Left ventricle myocardium inferior (tissue), 1 donor: ENCODE measurements at places on chromosomes 6 and 20.
A peak's percentile ranks its signal among the peaks of the same experiment; 100 is the strongest.

- DNase-seq, result no peak
Measured at GRCh38 chr20:34971561-34972235, 16.0 kb downstream of the MYH7B start.

DNA sequence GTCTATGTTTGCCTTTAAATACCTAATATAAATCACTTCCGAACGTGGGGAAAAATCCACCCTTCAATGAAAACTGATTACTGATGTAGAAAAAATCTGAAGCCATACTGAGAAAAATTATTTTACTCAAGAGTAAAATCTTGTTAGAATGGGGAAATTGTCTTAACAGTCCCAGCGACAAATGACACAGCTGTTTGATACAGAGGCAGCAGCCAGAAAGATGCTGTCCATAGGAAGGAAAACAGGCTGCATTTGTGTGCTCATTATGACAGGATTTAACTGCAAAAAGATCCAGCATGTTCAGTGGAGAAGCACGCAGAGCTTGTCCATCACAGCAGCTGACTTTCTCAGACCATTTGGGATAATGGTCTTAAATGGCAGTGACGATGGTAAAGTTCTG is 443.0 kb downstream of the TFAP2B start:
- no peak for DNase-seq

GRCh38 chr20:25984933-25985332 is 288.3 kb upstream of the ZNF337 start:
- DNase-seq, result peak; percentile 58

DNA sequence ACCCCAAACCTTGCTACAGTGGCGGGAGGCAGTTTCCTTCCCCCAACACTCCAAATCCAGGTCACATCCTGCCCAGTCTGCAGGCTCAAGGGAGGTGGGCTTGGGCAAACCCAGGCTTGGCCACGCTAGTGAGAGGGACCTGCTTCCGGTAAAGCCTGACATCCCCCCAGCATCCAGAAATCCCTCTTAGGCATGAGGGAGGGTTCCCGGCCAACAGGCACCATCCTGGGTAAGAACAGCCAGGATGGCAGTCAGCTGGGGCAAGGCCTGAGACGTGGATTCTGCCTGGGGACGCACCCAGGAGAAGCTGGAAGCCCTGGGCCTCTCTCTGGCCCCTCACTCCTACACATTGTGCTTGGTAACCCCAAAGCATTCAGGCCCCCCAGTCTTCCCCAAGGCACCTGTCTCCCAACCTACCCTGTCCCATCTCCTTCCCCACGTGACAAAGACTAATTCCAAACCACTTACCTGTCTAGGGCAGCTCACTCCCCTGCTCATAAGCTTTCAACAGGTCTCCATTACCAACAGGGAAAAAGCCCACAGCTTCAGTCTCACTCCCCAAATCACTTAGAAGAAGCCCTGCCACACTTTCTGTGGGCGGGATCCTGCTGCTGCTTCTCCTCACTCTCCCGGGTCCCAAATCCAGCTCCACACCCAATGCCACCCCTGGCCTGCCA is 2.1 kb downstream of the C20orf144 start:
- peak; percentile 5 for DNase-seq

DNA sequence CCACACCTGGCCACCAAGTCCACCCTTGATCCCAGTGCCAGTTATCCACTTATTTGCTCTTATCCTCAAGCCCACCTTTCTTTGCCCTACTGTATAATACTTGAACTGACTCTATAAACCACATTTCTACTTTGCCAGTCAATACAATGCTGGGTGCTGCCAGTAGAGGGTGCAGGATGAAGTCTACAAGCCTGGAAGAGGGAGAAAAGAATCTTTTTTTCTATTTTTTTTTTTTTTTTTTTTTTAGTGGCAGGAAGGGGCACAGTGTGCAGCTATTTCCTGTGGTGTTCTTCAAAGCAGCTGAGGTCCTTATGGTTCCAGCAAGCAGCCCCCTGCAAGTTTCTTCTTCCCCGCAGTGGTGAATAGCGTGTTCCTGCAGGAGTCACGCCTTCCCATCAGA is 22.2 kb upstream of the GABRR1 start:
- no peak for DNase-seq

DNA sequence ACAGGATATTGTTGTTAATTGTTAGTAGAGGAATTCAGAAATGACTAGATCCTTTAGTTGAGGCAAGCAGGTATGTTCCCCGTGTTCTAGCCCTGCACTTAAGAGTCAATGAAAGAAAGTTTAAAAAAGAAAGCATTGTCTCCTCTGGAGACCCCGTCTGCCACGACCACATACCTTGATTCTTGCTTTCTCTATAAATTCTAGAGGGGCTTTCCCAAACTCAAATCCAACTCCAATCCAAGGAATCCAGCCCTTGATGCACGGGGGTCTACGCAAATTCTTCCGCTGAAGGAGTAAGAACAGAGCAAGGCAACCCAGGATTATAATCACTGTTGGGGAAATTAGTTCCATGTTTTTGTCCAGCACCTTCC is 401 bp downstream of the CYP39A1 start:
- no peak for DNase-seq

- DNase-seq, result no peak
Measured at GRCh38 chr6:160162030-160162566, 40.5 kb downstream of the SLC22A1 start.

- no peak for DNase-seq
Measured at GRCh38 chr6:123402052-123402451, 234.7 kb downstream of the TRDN start.

DNA sequence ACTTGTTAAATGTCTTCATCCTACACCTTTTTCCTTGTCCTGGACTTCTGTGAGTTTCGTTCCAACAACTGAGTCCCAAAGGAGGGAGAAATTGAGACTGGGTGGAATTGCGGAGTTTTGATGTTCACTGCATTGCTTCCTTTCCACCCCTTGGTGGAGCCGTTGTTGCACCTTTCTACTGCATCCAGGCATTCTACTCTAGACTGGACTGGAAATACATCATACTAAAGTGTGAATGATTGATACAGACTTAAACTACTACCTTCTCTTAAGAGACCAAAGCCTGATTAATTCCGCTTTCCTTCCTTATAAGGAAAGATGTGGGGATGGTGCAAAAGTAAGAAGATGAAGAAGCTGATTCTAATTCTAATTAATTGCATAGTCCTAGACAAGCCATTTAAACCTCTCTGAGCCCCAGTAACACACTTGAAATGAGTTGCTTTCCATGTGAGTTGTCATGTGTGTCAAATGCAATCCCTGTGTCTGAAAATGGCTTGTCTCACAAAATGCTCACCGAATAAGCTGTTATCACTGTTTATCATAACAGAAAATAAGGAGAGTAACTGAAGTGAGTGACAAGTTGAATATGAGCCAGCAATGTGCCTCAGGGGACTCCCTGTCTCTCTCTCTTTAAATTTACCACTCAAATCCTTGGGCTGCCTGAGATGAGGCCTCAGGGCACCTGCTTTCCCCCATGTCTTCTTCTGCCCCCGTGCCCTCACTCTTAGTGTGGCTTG is 338.3 kb upstream of the CHD6 start:
- no peak for DNase-seq

- no peak for DNase-seq
Measured at GRCh38 chr20:20344476-20344875, 23.4 kb upstream of the INSM1 start.

- no peak for DNase-seq
Measured at GRCh38 chr6:154384191-154384590, 27.6 kb upstream of the IPCEF1 start.

DNA sequence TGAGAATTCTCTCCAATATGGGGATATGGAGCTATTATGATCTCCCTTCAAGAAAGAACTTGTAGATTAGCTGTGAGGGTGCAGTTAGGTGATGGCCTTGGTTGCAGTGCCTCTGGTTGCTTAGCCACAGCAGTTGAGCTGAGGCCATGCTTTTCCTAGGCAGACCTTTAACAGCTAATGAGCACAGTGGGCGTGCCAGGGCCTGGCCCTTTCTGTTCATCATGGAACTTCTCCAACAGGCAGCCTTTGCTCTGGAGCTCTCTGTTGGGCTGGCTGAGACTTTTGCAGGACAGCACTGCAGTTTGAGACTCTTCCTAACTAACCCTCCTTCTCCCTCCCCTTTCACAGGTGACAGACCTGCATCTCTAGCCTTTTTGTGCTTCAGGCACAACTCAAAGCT is 39.7 kb upstream of the TMEM170B start:
- DNase-seq, result no peak

DNA sequence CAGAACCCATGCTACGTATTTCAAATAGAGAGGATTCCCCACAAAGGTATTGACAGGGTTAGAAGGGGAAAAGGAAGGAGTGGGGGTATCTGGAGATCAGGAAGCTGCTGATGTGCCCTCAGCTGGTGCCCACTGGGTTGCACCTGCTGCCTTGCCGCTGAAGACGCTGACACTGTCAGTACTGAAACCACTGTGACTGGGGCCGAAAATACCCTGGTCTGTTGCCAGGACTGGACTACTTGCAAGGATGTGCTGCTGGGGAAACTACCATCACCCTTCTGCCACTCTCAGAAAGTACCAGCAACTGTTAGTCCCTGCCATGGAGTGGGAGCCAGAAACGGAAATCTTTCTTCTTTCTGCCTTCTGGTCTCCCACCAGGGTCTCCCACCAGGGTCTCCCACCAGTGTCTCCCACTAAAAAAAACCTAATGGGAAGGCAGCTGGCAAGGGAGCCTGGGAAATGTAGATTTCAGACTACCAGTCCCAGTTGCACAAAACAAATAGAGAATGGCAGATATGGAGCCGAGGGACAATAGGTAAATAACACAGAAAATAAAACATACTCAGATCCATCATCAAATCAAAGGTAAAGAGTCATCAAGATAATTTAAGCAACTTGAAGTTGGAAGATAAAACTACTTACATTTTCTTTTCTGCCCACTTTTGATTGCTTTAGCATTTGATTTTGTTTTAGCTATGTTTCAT is 204.8 kb downstream of the TPBG start:
- no peak for DNase-seq

GRCh38 chr20:23092861-23093495 is 6.9 kb upstream of the CD93 start:
- no peak for DNase-seq

DNA sequence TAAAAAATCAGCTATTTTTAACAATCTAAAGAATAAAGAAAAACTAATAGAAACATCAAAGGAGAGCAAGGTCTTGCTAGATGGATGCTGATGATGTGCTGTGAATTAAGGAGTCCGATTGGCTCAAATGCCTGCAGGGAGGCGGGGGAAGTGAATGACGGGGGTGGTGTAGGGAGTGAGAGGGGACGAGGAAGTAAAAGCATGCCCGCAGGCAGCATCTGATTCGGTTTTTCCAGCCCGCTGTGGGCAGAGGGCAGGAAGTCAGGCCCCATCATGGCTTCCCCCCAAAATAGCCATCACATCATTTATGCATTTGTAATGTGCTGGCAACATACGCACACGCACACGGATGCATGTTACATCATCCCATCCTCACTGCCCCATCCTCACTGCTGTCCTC is 10.3 kb downstream of the RSPO4 start:
- DNase-seq, result no peak

- DNase-seq, result no peak
Measured at GRCh38 chr6:53790886-53791285, 3.9 kb upstream of the LRRC1 start.

DNA sequence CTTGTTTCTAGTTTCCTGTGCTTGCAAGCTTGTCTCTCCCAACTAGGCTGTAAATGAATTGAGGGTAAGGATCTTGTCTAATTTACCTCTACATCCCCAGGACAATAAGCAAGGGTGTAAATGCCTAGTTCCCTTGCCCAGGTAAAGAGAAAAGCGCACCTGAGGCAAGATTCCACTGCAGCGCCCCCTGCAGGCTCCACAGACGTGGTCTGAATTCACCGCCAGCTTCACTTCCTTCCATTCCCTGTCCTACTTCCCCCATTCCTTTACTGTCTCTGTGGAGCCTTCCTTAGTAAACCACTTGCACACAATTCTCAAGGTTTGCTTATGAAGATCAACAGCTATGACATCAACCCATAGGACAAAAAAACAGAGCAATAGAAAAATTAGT is 42.3 kb downstream of the ANKEF1 start:
- DNase-seq, result no peak

GRCh38 chr20:62925420-62926228 is 681 bp downstream of the DIDO1 start:
- no peak for DNase-seq

GRCh38 chr6:39309942-39310531 is 4.2 kb downstream of the KCNK17 start:
- peak; percentile 62 for DNase-seq

DNA sequence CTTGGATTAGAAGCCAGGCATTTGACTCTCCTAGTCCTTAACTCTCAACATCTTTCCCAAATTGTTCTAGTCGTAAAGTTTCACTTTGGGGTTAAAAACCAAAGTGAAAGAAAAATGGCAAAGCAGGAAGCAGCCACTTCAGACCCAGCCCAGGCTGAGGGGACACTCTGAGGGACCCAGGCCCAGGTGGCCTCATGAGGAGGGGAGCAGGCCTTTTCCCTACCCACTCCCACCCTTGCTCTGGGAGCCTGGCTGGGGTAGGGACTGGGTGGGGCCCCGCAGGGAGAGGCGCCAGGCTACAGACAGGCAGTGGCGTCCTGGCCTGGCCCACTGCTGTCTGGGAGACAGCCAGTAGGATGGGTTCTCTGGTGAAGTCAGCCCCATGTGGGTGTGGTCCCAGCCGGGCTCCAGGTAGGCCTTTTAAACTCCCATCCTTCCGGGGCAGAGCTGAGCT is 68.7 kb upstream of the MYL9 start:
- peak; percentile 55 for DNase-seq

- DNase-seq, result no peak
Measured at GRCh38 chr6:39902786-39903465, 31.3 kb downstream of the MOCS1 start.

DNA sequence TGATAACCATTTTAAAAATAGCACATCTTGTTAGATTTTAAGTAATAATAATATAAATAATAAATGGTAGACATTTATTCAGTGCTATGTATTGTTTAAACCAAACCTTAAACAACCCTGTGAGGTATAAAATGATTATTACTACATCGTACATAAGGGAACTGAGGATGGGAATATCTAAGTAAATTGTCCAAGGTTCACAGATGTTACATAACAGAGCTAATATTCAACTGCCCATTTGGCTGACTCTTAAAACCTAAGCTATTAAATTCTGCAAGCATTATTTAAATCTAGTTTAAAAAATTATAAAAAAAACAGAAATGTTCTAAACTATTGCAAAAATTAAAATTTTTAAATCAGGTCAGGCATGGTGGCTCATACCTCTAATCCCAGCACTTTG is 175.1 kb downstream of the COL19A1 start:
- DNase-seq, result no peak

- no peak for DNase-seq
Measured at GRCh38 chr20:16712511-16712947, 17.3 kb upstream of the SNRPB2 start.

- DNase-seq, result no peak
Measured at GRCh38 chr6:140544431-140544830, 1170.0 kb upstream of the CITED2 start.

DNA sequence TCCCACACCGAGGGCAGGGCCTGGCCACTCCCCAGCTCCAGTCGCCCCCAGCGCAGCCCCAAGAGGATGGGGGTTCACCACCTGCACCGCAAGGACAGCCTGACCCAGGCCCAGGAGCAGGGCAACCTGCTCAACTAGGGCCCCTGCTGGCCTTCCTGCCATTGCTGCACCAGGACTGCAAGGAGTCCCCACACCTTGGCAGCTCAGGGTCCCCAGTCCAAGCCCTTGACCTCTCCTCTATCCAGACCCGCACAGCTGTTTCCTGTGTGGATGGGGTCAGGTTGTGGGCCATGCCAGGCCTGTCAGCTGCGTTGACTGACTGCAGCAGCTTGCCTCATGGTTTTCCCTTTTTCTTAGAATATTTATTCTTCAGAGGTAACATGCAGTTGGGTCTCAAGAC is 4.4 kb downstream of the LRRC73 start:
- DNase-seq, result no peak

- no peak for DNase-seq
Measured at GRCh38 chr20:22986601-22987000, 48.5 kb upstream of the SSTR4 start.

- no peak for DNase-seq
Measured at GRCh38 chr20:64150756-64151632, 13.3 kb upstream of the MYT1 start.
